ENCODE measurements at places on chromosomes 7 and 10.

DNA sequence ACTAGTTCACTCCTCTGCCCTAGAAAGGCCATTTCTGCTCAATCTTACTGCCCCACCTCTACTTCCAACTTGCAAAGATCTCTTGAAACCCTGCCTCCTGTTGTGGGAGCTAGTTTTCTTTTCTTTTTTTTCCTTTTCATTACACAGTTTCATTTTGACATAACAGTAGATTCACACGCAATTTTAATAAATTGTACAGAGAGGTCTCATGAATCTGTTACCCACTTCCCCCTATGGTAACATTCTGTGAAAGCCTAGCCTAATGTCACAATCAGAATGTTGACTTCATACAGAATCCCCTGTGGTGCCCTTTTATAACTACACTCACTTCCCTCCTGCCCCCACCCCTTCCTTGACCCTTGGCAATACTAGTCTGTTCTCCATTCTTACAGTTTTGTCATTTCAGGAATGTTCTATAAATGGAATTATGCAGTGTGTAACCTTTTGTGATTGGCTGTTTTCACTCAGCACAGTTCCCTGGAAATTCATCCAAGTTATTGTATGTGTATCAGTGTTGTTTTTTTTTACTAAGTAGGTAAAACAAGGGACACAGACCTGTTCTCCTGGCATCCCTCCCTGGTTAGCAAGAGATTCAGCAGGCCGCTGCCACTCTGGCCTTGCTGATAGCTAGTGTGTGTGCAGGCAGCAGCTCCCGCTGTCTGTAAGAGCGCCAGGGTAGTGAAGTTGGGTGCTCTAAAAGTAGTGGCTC is 21.5 kb downstream of the CHST3 start:
- no peak for DNase-seq

GRCh38 chr7:114269714-114270113 is 144.9 kb upstream of the FOXP2 start:
- no peak for DNase-seq

DNA sequence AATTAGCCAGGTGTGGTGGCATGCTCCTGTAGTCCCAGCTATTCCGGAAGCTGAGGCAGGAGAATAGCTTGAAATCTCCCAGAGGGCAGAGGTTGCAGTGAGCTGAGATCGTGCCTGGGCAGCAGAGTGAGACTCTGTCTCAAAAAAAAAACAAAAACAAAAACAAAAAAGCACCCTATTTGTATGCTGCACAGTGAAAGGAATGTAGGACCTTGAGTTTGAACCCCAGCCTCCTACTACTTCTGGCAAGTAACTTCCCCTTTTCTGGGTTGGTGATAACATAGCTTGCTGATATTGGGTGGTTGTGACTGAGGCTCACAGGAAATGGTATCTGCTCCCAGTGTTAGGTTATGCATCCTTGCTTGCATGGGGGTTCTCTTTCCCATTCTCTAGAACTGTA is 205.3 kb downstream of the BUB3 start:
- no peak for DNase-seq

GRCh38 chr10:5043716-5044115 is 40.1 kb upstream of the AKR1C2 start:
- DNase-seq = no peak

DNA sequence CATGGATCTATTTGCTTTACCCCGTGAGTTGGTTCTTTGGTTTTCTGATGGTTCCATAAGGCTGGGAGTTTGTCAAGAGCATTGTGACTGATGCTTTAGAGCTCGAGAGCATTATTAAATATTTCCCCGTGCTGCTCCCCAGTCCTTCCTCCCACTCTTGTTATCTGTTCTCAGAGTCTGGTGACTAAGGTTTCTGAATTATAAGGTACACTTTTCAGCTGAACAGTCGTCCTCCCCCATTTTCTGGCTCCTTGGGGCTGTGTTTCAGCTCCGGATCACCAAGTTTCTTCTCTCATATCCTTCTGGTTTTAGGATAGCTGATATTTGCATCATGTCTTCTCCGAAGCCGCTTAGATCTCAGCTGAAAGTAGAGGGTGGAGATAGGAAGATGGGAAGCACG is 57.8 kb upstream of the CACNB2 start:
- no peak for DNase-seq

DNA sequence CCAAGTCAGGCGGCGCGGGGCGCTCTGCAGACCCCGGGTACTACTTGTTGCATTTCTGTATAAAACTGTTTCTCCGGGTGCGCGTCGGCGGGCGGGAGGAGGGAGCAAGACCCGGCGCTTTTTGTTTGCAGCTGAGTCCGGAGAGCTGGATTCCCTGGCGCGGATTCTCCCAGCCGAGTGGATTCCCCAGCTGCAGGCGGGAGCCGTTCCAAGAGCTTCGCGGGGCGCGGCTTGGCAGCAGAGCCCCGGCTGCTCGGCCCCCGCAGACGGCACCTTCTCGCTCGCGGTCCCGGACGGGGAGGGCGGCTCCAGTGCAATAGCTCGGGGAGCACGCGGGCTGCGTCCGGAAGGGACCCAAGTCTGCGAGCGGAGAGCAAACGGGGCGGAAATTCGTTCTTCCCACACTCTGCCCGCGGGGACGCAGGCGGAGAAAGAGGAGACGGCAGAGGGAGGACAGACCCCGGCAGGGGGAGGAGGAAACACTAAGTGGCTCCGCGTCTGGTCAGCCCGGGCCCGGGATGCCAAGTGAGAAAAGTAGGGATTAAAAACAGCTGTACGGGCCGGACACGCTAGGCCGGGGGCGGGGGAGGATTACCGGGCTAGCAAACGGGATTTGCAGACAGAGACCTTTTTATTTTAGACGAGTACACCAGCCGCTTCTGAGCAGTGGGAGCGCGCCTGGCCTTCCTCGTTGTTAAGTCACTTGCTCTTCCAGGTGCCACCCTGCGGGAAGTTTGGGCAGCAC is at the start of gene TRIL:
TRIL (minus strand) TSS at position 96 of the 745 bp plus-strand sequence. CDS start 284 bp downstream, outside the sequence.
- peak; percentile 64 for DNase-seq

DNA sequence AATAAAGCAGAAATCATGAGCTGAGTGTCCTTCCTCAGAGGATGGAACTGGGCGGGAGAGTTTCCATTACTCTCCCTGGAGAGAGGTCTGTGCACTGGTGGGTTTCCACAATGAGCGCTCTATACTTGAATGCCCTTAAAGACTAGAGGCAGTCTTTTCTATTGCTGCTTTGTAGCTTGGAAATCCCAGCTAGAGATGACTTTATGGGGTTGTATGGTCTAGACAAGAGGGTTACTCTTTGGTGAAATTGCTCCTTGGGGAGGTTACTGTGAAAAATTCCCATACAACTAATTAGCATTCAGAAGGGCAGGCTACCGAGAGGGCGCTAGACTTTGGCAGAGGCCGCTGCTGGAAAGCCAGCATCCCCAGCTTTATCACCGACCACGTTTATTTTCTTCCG is 136.8 kb downstream of the TAX1BP1 start:
- no peak for DNase-seq

GRCh38 chr10:72730479-72730878 is 38.5 kb downstream of the MCU start:
- DNase-seq = no peak

DNA sequence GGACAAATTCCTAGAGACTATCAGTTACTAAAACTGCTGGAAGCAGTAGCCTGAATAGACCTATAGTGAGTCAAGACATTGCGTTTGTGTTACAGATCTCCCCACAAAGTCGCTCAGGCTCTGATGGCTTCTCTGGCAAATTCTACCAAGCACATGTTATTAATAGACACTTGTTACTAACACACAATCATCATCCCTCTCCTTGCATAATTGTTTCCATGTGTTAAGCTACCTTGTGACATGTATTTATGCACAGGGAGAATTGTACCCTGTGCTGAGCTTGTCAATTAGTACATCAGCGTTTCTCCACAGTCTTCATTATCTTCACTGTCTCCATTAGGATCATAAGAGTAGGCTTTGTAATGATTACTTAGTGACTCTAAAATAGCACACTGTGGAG is 31.2 kb downstream of the DYNC2I1 start:
- no peak for DNase-seq

DNA sequence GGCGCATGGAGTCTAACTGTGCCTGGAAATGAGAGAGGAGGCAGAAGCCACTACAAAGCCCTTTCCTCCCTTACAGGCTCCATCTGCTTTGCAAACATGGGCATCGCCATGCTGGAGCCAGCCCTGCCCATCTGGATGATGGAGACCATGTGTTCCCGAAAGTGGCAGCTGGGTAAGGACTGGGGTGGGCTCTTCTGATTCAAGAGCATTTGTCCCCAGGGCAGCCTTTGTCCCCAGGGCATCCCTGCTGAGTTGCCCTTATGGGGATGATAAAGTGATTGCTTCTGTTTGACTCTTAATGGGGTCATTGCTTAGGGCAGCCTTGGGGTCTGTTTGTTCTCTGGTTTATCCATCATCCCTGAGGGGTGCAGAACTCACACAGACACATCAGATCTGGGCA is 16.8 kb downstream of the SLC18A2 start:
- DNase-seq = no peak

DNA sequence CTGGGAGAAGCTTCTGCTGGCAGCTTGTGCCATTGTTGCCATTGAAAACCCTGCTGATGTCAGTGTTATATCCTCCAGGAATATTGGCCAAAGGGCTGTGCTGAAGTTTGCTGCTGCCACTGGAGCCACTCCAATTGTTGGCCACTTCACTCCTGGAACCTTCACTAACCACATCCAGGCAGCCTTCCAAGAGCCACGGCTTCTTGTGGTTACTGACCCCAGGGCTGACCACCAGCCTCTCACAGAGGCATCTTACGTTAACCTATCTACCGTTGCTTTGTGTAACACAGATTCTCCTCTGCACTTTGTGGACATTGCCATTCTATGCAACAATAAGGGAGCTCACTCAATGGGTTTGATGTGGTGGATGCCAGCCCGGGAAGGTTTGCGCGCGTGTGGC is 220.7 kb downstream of the ADK start:
- DNase-seq = no peak

DNA sequence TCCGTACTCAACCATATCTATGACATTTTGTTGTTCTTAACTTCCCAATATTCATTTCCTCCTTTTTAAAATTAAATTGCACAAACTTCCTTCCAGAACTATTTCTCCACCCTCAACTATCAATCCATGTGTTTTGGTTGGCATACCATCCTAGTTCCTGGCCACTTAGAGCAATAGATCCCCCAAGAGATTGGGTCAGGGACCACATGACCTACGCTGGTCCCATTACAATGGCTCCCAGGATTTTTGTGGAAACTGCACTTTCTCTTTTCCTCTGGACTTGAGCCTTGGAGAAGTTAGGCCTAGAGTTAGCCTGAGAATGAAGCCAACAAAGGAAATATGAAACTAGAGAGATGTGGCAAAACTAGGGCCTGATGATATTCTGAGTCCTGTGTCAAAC is 55.7 kb upstream of the CASD1 start:
- DNase-seq = no peak

GRCh38 chr10:127776816-127777215 is 39.8 kb downstream of the FOXI2 start:
- DNase-seq = no peak

DNA sequence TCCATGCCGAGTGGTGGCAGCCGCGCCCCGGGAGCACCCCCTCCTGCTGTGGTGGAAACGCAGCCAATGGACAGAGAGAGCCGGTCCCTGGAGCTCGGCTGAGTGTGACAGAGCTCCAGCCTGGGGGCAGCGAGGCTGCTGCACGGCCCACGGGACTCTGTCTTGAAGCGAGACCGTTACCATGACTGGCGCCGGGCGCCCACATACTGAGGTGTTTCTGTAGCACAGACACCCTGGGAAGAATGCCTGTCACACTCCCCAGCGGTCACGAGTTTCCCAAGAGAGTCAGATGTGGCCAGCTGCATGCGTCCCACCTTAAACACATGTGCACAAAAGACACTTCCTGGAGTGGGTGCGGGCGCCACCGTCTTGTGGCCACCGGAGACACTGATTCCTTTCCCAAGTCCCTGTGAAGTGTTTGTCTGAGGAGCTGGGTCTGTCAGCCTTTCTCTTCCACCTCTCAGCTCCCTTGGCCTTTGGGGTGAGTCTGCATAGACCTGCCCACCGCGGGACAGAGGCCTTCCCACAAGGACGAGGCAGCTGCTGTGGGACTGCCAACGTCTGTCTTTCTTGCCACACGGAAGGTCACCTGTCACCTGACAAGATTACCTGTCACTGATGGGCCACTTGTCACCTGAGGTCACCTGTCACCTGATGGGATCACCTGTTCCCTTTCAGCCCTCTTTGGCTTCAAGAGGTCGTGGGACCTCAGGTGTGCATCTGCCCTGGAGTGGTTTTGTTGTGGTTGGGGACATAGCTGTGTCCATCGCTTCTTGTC is 94.6 kb downstream of the DNAJB6 start:
- DNase-seq = no peak

DNA sequence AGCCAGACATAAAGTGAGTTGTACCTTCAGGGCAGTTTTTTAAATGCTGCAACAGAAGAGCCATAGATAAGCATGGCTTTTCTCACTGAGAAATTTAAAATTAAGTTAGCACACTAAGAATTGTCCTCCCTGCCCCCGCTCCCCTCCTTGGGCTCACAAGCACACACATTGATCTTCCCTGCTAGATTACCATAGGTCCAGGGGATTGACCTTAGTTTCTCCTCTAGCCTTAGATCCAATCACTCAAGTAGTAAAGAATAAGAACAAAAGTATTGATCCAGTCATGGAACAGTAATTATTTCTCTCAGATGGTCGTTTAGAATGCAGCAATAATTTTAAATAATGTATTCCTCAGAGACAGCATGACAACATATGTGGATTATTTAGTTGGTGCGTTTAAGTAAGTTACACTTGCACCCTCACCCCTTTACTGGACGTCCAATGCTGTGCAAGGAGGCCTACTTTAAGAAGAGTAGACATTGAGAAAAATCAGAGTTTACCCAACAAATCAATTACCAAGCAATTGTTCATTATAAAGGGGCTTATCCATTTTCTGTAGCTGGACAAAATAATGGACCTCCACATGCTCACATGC is 683.5 kb upstream of the GALNT17 start:
- DNase-seq = no peak

GRCh38 chr10:120431251-120431651 is 25.8 kb upstream of the PLPP4 start:
- DNase-seq = no peak

GRCh38 chr10:5573968-5574641 is 49.3 kb downstream of the CALML3 start:
- DNase-seq = no peak

DNA sequence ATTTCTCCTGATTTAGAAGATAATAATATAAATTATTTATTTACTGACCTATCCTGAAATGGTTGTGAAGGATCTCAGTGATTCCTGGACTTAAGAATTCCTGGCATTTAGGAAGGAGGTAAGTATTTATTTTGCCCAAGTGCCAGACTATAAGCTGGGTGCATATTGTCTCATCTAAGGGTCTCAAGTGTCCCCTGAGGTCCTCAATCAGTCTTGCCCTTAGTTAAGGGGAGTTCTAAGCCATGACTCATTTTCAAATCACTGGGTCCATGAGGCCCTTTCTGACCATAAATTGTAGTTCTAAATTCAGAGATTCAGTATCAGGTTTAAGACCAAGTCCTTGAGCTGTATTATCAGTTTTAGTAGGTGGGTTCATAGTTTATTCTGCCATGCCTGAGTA is 251.6 kb upstream of the MEOX2 start:
- DNase-seq = no peak

All from neural crest cell (in vitro differentiated cells).